ENCODE measurements at places on chromosomes 4 and X.

DNA sequence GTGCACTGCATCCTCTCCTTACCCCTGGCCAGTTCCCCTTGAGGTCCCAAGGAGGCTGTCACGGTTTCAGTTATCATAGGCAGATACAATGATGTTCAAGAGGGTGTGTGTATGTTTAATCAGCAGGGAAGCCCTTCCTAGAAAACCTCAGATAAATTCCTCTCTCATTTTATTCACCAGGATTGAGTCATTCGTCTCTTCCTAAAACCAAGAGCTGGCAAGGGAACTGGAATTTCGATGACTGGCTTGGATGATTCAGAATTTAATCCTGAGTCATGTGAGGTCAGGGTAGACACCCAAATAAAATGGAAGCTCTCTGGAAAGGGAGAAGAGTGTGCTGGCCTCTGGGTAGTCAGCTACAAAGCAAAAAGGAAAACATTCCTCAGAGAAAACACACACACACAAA is 106.2 kb upstream of the RAPGEF2 start:
- DNase-seq, result peak; percentile 98

DNA sequence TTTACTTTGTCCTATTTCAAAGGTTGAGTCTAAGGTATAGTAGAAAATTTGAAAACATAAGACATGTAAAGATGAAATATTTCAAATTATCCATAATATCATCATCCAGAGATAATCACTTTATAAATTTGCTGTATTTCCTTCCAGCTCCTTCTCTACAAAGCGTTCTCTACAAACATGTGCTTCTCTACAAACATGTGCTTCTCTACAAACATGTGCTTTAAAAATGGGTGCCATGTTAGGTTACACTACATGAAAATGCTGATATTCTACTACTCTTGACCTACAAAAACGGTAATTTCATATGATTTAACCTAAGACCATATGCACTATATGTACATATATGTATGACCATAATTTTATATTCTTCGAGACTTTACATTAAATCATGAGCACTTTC is 92.0 kb downstream of the FBXW7 start:
- no peak for DNase-seq

GRCh38 chrX:77719388-77719787 is 66.6 kb downstream of the ATRX start:
- DNase-seq, result no peak

- no peak for DNase-seq
Observed at GRCh38 chrX:109707720-109708119, 25.3 kb downstream of the ACSL4 start.

DNA sequence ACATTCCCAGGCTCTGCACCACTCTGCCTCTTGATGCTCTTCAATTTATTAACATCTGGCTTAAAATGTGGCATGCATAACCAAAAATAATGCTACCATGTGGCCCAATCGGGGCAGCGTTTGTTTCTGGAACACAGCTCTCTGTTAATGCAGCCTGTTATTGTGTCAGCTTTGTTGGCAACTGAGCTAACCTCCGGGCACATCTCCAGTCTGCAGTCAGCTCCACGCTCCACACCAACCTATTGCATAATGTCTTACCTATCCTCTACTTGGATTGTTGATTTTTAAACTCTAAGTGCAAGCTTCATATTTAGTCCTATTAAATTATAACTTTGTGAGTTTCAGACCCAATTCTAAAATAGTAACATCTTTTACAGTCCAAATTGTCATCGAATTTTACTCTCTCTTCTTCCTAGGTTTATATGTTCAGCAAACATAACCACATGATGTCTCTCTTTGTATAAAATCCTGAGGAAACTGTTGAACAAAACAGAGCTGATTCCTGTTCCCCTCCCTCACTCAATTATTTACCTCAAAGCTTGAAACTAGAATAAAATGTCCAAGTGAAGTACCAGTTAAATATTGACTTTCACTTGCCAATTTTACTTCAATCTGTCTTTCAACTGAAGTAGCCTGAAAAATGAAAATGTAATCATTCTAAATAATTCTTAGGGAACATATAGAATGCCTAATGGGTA is 92.2 kb upstream of the RAPGEF2 start:
- DNase-seq, result peak; percentile 59

DNA sequence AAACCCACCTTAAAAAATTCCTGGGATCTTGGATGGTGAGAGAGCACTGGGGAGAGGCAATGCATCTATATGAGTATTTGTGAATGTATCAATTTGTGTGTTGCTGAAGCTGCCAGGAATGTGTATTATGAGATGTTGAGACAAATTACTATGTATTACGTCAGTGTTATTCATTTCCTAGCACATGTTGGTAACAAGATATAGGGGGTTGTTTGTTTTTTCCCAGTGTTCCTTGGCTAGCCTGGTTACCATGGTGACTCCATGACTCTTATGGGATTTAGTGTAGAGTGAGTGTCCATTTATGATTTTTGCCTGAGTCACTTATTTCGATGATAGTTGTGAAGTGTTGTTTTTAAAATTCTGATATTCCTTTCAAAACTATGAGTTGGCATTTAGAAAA is 65.6 kb downstream of the RAB40A start:
- DNase-seq, result peak; percentile 93

DNA sequence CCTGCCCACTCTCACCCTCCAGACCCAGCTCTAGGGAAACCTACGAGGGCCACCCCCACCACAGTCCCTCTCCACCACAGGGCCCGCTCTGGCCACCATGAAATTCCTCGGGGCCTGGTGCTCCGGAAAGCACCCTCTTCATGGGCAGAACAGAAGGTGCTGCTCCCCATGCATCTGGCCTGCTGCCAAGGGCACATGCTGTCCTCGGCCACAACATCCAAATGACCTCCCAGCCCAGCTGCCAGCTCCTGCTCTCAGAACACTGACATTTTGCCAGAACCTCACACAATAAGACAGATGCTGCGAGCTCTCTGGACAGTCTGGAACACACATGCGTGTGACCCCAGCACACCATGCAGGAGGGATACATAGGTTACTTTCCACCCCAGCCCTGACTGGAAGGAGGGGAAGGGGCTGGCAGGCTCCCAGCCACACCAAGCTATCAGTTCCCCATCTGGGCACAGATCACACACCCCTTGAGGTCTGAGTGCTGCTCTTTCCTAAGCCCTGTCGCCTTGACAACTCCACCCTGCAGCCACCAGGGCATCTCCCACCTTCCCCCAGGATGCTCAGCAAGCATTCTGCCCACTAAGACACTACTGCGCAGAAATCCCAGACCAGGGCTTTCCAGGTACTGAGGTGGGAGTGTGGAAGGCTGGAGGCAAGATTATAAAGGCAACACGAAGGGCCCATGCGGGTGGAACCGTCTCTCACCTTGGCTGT is 5.8 kb downstream of the CCNQ start:
- no peak for DNase-seq

DNA sequence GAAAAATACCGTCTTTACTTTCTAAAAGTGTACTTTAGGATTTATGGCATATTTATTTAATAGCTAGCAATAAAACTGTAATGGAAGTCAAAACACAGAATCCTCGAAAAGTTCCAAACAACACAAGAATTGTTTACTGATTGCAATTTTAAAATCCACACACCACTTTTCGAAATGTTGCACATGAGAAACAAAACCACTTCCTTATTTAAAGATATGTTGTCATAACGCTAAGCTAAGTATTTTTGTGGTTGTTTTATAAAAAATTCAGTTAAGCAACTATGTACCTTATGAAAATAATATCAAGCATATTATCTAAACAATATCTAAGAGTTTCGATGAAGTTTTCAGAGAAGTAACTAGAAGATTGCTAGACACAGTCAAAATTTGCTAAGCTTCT is 344 bp downstream of the TMPRSS11D start:
- no peak for DNase-seq

GRCh38 chr4:188707036-188707435 is 567.8 kb downstream of the TRIML1 start:
- DNase-seq, result no peak

GRCh38 chrX:134868771-134869495 is 121.9 kb upstream of the SMIM10 start:
- peak; percentile 80 for DNase-seq

DNA sequence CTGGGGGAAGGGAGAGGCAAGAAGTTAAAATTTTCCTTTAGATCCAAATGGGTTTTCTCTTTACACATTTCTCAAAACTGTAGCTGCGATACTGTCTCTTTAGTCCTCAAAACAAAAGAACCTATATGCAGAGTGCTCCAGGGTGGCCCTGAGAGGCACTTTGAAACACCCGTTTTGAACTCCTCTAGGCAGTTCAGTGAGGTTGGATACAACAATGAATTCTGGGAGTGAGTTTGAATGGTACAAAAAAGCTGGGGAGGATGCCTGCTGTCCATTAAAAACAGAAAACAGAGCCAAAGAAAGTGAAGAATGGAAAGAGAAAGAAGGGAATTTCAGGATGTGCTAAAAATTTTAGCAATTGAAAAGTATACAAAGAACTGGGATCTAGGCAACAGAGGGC is 23.1 kb downstream of the ENOX2 start:
- DNase-seq, result no peak

- DNase-seq, result no peak
Observed at GRCh38 chr4:32042486-32043247, 1322.5 kb downstream of the PCDH7 start.

- peak; percentile 90 for DNase-seq
Observed at GRCh38 chr4:98929341-98930267, 671 bp upstream of the EIF4E start.

GRCh38 chr4:96786306-96786705 is 946.4 kb downstream of the PDHA2 start:
- DNase-seq, result no peak

- no peak for DNase-seq
Observed at GRCh38 chrX:23497919-23498318, 163.3 kb downstream of the PTCHD1 start.

DNA sequence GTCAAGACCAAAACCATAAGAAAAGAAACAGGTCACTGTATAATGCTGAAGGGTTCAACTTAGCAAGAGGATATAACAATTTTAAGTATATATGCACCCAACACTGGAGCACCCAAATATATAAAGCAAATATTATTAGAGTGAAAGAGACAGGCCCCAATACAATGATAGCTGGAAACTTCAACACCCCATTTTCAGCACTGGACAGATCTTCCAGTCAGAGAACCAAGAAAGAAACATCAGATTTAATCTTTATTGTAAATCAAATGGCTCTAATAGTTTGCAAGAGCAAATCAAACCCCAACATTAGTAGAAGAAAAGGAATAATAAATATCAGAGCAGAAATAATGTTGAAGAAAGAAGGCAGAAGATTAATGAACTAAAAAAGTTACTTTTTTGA is 36.2 kb downstream of the MAGED4 start:
- no peak for DNase-seq

DNA sequence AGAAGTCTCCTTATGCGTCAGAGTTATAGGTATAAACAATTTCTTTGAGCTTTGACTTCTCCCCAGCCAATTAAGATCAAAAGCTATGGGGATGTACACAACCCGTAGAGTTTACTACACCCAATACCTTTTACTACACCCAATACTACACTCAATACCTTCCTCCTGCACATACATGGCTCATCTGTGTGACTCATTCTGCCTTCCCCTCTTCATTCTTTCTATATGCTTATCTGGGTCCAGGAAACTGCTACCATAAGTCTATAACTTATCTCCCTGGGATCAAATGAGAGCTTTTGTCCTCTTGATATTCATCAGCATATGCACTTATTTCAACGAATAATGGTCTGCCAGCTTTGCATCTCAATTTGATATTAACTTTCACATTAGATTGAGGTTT is 28.2 kb downstream of the ANKRD50 start:
- peak; percentile 7 for DNase-seq

GRCh38 chr4:48970471-48970921 is 15.6 kb upstream of the CWH43 start:
- peak; percentile 91 for DNase-seq

DNA sequence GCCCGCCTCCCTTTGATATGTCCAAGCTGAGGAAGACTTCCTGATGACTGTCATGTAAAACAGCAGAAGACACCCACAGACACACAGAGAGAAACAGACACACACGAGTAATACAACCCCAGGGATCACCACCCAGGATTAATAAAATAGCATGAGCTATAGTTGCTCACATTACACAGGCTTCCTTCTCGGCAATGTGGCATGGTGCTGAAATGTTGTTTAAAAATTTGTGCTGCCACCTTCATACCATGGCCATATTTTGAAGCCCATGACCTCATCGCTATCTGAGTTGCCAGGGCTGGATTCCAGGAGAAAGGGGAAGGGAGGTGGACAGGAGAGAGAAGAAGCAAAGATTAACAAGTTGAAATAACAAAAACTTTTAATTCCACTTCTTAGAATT is 111.7 kb downstream of the SYNPO2 start:
- DNase-seq, result no peak

DNA sequence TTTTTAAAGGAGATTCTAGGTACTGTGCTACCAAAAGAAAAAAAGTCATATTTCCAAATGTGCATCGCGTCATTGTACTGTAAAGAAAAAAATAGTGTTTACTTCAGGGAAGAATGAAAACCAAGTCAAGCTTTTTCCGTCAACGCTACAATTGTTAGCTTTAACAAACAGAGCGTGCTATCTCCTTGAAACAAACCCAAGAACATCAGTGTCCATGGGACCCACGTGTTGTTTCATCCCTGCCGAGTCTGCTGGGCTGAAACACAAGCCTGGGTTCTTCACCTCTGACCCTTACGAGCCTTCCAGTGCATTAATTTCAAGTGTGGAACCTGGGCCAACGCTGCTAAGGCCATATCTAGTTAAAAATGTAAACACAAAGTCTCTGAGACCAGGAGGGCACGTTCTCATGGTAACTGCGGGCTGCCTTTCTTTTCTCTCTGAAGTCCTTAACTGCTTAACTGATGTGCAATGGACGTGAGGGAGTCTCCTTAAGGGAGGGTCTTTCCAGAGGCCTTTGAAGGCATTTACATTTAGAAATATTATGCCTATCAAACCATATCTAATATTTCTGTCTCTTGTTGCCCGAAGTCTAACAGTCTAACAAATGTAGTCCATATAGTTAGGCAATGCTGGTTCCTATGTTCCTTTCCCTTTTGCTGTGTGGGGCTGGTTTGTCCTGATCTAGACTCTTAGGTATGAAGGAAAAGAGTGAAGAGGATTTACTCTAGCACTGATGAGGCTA is 36.3 kb downstream of the ING2 start:
- DNase-seq, result no peak

DNA sequence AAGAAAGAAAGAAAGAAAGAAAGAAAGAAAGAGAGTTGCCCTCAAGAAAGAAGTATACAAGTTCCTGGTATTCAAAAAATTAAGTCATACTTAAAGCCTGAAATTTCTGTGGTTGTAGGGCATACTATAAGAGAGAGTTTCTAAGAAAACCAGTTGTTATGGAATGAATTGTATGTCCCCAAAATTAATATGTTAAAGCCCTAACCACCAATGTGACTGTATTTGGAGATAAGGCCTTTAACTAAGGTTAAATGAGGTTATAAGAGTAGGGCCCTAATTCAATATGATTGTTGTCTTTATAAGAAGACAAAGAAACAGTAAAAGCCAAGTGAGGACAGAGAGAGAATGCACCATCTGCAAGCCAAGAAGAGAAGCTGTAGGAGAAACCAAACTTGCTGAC is 521.1 kb downstream of the CCSER1 start:
- no peak for DNase-seq

All from fibroblast of skin of right quadriceps (primary cell).